ENCODE measurements at places on chromosomes 5 and 9.

GRCh38 chr9:112382066-112382465 lies 2.2 kb downstream of the HSDL2 start:
- no peak for DNase-seq

DNA sequence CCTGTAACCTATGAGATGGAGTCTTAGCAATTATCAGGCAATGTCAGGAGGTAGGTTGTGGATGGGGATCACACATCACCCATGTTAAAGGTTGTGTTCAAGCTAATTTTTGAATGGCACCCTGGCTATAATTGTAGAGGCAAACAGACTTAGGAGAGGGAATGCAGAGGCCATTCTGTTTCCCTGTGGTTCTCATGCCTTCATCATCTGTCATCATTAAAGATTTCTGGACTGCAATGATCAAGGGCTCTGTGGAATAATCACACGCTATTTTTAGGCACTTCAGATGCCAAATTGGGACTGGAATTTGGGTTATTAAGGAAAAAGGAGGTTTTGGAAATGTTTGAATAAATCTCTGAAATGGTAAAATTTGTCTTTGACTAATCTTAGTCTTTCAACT lies 1065.4 kb downstream of the TAF11L14 start:
- DNase-seq = no peak

GRCh38 chr9:36128349-36128748 lies 8.2 kb upstream of the GLIPR2 start:
- no peak for DNase-seq

DNA sequence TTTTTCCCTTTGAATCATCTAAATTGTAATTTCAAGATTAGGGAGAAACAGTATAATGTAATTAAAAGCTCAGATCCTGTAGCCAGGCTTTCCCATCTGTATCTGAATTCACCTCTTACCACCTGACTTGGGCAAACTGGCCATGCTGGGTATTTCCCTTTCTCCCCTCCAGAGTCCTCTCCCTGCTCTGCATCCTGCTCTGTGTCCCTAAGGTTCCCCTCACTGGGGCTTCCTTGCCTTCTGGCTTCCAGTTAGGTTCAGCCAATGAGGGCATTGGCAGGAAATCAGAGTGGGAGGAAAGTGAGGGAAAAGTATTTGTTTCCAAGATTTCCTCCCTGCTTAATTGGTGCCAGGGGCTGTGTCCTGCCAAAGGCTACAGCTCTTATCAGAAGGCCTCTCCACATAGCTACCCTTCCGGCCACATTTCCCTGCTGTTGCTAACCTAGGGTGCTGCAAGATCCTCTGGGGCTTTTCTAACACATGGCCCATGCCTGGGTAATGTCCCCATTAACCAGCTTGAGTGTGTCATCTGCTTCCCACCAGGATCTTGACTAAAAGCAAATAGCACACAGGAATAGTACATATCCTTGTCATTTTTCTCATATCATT lies 51.0 kb upstream of the MPDZ start:
- DNase-seq = no peak

DNA sequence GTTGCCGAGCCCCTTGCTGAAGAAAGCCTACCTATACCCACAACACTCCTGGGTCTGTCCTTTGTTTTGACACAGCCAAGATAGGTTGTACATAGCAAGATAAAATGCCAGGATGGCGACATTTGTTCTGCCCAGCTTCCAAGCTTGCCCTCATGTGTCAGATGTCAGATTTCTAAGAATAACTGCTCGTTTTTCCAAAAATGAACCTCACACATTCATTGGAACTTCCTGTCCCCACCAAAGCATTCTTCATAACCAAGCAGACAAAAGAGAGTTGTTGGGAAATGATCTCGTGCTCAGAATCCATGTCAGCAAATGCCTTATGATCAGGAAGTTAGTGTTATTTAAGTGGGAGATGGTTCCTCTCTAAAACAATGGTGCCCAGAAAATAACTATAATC lies 210.1 kb downstream of the ZNF608 start:
- DNase-seq = no peak

- no peak for DNase-seq
These were observed 50.2 kb upstream of the FSTL4 start for GRCh38 chr5:133662578-133662977.

DNA sequence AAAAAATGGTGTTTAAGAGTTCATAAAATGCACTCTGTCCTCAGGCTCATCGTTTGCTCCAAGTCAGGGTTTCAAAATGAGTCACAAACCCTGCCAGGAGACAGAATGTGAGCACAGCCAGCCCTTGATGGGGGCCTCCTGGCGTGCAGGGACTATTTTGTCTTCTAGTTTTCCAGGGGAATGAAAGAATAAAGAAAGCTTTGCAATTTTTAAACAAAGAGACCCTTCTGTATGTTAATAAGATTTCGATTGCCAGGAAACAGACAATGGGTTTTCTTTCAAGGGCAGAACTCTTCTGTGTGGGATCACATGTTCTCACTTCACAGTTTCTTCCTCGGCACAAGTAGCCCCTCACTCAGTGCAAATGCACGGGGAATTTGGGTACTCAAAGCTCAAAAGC lies 121.4 kb upstream of the C6 start:
- no peak for DNase-seq

DNA sequence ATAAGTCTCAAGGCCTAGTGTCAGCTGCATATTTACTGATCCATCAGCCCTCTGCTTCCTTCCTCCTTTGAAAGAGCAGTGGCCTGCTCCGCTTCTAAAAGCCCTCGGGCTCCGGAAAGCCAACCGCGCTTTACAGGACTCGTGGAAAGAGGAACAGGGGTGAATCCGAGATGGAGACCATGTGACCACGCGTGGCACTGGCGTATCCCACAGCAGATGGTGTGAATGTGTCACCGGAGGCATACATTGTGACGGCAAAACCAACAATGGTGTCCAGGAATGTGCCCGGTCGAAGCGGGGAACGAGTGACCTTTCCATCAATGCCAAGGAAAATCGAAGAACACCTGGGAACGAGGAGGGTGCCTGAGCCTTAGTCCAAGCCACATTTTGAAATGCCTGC lies 484.6 kb downstream of the SPATA31A7 start:
- DNase-seq = no peak

DNA sequence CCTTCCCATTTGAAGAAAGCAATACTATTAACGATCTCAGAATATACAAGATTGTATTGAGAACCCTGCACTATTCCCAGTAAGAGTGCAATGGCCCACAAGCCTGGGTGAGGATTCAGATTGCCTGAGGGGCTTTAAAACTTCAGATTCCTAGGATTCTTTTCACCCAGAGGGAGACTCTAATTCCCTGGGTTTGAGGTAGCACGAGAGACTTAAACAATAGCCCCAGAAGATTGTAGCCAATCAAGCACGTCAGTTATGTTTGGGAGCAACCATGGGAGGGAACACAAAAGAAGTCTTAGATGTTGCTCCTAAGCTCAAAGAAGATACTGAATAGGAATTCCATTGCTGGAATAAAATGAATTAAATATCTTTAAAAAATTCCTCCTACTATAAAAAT lies 17.9 kb downstream of the MRPS27 start:
- no peak for DNase-seq

DNA sequence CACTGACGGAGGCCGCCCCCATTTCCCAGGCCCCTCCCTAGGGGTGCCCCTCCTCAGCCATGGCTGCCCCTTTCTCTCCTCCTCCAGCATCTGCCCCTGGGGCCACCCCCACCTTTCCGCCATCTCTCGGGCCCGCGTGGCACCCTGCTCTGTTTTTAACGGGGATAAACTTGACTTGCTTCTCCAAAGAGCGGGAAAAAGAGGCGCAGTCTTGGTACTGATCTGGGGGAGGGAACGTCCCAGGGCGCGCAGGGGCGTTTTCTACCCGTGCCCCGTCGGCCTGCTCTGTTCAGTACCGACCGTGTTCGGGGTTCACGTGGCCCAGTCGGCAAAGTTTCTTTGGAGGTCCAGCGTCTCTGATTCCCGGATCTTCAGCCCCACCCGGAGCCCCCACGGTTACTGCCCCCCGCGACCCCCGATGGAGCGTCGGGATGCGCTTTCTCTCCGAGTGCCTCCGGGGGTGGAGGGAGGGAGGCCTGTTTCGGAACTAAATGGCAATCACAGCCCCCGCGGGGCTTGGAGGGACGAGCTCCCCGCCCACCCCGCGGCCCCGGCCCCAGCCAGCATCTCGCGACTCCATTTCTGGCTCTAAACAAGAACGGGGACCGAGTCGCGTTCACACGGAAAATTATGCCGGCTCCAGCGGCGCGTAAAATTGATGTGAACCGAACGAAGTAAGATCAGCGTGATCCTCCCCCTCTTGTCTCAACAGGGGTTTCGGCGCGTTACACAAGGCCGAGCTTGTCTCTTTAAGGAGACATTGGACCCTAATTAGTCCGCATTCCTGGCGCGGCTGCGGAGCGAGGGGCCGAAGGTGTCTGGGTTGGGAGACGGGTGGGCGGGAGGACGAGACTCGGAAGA lies 1.1 kb upstream of the TLE4 start:
- peak; percentile 21 for DNase-seq

DNA sequence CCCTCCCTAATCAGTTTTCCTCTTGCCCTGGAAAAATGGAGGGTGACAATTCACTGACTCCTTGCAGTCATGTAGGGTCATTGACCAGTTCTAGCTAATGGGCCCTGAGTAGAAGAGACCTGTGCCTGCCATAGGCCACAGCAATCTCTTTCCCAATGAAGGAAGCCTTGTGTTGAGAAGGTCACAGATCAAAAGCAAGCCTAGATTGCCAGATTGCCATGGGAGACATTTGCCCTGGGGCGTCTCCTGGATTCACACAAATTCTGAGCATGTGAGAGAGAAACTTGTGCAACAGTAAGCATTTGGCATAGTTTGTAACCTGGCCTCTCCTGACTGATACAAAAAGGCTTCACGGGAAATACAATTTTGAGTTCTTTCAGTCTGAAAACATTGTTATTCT lies 148.0 kb downstream of the NUDT12 start:
- no peak for DNase-seq

DNA sequence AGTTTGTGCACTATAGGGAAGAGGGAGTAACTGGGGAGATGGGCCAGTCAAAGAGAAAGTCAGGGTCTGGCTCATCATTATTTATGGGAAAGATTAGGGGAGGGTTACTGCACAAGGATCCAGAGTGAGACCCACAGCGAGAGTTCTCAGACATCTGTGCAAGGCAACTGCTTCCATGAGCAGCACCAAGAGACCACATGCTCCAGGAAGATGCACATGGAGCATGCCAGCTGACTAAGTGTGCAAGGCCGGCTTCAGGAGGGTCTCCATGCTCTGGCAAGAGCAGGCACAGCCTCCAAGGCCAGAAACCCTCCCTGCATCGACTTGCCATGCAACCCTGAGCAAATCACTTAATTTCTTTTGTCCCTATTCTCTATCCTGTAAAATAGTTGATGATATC lies 616.9 kb downstream of the CSNK1G3 start:
- DNase-seq = no peak

GRCh38 chr5:35230038-35230611 lies at the start of gene PRLR:
Gene PRLR (minus strand): TSS chr5:35230487. CDS start chr5:35089620, 140,867 bp downstream.
- no peak for DNase-seq

GRCh38 chr5:127572930-127573329 lies 55.5 kb downstream of the PRRC1 start:
- DNase-seq = no peak

DNA sequence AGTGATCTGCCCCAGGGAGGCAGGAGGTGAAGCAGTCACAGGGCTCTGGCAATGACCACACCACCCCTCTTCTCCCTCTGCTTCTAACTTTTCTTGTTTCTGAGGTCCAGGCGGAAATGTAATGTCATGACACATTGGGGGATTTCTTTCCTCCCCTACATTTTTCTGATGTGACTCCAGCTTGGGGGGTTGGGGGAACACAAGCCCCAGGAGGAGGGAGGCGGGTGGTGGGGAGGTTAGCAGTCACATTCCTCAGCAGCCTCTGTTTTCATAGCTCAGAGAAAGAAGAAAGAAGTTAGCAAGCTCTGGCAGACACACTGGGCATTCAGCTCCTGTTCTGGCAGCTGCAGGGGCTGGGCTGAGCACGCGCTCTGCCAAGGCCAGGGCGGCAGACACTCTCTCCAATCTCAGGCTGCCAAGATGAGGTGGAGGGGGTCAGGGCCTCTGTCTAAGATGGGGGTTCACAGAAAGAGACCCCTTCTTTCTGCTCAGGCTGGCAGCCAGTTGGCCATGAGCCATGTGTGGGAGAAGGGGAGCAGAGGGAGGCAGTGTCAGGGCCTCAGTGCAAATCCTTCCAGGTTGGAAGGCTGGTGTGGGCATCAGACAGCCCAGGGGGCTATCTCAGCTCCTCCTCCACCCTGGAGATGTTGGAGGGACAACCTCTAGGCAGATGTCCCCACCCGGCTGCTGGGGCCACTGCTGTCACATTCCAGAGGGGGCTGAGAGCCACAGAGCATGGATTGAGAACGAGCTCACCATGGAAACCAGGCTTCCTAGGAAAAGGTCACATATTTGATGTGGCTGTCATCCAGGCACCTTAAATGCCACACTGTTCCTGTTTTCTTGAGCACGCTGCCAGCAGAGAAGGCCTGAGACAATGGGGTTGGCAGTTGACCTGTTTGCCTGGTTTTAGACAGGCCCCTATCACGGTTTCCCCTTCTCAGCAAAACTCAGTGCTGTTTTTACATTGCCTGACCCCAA lies 20.1 kb upstream of the PFDN1 start:
- DNase-seq = no peak

DNA sequence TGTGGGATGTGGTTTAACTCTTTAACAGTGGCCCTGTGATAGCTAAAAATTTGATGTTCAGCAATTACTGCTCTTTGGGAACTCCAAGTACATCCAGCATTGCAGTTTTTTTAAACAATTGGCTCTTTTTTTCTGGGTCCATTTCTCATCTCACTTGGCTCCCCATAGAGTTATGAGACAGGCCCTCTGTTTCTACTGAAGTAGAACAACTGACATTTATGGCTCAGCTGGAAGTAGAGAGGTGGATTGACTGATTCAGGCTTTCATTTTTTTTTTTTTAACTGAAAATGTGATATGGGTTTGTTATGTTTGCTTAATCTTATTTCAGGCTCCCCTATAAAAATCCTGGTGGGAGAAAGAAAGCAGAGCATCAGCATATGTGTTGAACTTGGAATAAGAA lies 96.6 kb upstream of the CD180 start:
- no peak for DNase-seq

DNA sequence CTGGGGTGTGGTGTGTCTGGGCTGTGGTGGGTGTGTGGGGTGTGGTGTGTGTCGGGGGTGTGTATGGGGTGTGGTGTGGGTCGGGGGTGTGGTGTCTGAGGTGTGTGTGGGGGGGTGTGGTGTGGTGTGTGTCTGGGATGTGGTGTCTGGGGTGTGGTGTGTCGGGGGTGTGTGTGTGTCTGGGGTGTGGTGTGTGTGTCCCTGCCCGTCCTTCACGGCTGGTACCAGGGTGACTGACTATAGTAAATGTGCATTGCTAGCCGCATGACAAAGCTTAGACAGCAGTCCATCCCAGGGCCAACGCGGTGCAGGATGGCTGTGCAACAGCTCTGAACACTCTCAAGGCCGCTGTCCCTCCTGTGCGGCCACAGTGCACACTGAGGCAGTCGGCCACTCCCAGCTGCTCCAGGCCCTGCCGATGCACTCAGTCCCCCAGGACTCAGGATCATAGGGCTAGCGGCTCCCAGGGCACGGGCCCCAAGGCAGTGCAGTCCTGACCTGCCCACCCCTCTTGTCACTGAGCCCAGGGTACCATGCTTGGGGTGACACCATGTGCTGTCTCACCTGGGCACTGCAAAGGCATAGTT lies 54.0 kb downstream of the SECISBP2 start:
- peak; percentile 25 for DNase-seq

GRCh38 chr5:14665101-14665822 lies 744 bp downstream of the OTULIN start:
- peak; percentile 5 for DNase-seq

- DNase-seq = no peak
These were observed 709 bp upstream of the SYNPO start for GRCh38 chr5:150639751-150640150.

- no peak for DNase-seq
These were observed 732.1 kb downstream of the MAT2B start for GRCh38 chr5:164237486-164237885.
